ENCODE measurements at places on chromosomes 3 and 15.
A peak's percentile ranks its signal among the peaks of the same experiment; 100 is the strongest.

GRCh38 chr3:176058856-176059255 is 1138.4 kb downstream of the TBL1XR1 start:
- no peak for DNase-seq

GRCh38 chr15:58875343-58875742 is 58.1 kb downstream of the SLTM start:
- DNase-seq, result peak; percentile 5

DNA sequence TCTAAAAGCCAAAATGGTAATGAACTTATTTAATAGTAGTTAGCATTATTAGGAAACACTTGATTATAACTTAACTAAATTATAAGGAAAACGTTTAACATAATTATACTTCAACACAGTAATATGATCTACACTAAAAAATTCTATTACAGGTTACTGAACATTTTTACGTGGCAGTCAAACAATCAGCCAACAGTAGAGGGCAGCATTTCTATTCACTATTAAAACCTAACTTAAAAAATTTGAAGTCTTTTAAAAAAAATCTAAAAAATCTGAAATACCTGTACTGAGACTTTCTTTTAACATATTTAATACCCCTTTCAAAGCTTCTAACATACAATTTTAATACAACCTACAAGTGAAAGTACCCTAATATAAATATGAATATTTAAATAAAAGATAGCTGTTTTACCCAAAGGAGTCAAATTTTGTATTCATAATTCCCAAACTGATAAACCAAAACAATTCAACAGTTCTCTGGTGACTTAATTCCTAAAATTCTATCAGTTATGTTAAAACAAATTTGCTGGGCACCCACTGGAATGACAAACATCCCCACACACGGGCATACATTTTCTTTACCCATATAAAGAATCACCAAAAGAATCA is 41.5 kb downstream of the DLG1 start:
- peak; percentile 64 for DNase-seq

- no peak for DNase-seq
Measured at GRCh38 chr3:50122661-50123391, 32.3 kb upstream of the SEMA3F start.

GRCh38 chr3:46981932-46982471 is 2.5 kb downstream of the NBEAL2 start:
- DNase-seq, result no peak

GRCh38 chr3:38957296-38957695 is 94.4 kb downstream of the SCN11A start:
- no peak for DNase-seq

GRCh38 chr3:31785734-31786133 is 195.3 kb downstream of the OSBPL10 start:
- DNase-seq, result no peak

DNA sequence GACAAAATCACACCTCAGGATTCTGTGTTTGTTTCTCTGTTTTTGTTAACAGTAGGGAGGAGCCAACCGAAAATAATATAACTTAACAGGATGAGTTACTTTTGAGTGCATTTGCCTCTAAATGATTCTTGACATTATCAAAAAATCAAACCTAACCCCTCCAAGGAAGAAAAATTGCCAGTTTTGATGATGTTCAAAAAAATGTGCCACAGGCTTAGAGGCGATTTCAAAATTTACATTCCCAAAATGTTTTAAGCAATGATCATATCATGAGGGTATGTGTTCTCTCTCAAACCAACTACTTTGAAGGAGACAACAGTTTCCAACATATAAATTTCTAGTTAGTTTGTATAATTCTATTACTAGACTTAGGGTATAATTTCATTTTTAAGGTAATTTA is 6.7 kb downstream of the VGLL3 start:
- peak; percentile 38 for DNase-seq

- no peak for DNase-seq
Measured at GRCh38 chr15:91712286-91712685, 141.2 kb upstream of the SLCO3A1 start.

DNA sequence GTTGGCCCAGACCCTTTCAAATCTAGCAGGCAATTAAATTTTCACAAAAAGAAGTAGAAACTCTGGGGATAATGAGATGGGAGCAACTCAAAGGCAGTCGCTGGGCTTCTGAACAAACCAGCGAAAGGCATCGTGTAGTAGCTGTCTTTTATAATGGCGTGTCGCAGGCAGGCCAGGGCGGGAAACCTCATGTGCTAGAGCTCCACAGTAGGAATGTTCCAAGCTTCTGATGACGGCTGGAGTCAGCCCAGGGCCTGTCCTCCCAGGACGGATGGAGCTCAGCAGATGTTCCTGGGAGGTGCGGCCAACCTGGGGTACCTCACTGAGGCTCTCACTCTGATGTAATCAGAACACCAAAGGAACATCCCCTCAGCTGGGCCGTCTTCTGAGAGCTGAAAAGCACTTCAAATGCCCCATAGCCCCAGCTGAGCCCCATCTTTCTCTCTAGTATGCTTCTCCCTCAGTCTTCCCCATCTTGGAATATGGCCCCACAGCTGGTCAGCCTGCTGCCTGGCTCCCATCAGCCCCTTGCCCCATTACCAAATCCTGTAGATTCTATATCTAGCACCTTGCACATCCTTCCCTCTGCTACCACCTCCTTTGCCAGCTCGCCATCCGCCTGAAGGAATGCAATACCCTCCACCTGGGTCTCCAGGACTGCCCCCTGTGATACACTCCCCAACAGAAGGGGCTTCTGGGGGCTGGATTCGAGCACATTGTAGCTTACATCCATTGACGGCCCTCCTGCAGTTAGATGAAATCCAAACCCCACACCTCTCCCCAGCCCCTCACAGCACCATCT is 54.9 kb upstream of the ATP2B2 start:
- DNase-seq, result no peak

DNA sequence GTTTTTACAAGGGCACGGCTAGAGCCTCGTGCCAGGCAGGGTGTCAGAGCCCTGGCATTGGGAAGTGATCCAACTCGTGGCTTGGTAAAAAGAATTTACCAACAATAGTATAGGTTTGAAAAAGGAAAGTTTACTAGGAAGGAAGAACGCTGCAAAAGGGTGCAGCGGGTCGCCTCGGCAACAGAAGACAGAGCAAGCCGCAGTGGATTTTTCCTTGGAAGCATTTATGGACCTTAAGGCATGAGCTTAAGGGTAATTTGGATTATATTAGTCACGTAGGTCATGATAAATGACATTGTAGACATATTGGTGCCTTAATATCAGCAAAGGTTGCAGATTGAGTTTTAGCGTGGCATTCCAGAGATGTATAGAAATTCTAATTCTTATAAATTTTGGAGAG is 163.4 kb upstream of the PPP2R3A start:
- DNase-seq, result no peak

DNA sequence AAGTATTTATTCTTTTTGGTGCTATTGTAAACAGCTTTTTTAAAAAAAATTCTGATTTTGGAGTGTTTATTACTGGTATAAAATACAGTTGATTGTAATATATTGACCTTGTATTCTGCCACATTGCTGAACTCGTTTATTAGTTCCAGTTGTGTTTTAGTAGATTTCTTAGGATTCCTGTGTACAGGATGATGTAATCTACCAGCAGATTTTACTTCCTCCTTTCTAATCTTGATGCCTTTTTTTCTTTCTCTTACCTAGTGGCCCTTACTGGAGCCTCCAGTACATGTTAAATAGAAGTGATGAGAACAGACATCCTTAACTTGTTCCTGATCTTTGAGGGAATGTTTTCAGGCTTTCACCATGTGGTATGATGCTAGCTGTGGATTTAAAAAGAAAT is 70.4 kb upstream of the KY start:
- DNase-seq, result no peak

DNA sequence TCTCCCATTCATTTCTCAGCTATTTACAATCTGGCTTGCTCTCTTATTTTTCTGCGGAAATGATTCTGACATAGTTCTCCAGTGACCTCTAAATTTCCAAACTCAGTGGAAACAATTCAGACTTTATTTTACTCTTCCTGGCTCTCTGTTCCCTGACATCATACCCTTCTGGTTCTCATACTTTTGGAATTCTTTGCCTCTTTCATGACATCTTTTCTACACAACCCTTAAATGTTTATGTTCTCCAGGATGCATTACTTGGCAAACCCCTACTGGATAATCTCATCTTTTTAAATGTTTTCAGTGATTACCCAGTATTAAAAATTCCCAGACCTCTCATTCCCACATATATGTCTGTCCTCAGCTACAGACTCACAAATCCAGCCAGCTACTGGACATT is 23.9 kb upstream of the PLSCR4 start:
- peak; percentile 98 for DNase-seq

- no peak for DNase-seq
Measured at GRCh38 chr15:42220216-42220615, 12.1 kb upstream of the VPS39 start.

DNA sequence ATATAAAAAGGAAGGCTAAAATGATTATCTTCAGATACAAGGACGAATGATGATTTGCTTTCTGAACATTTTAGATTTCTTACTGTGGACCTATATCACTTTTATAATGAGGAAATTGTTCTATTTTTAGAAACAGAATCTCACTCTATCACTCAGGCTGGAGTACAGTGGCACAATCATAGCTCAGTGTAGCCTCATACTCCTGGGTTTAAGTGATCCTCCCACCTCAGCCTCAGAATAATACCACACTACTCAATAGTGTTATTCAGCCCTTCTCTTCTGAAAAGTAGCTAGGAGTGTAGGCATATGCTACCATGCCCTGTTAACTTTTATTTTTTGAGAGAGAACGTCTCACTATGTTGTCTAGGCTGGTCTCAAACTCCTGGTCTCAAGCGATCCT is 15.8 kb downstream of the DNAJC13 start:
- no peak for DNase-seq

GRCh38 chr3:170723241-170723640 is 137.4 kb upstream of the SLC7A14 start:
- DNase-seq, result no peak

- DNase-seq, result peak; percentile 98
Measured at GRCh38 chr15:85618956-85619491, 175.7 kb downstream of the KLHL25 start.

DNA sequence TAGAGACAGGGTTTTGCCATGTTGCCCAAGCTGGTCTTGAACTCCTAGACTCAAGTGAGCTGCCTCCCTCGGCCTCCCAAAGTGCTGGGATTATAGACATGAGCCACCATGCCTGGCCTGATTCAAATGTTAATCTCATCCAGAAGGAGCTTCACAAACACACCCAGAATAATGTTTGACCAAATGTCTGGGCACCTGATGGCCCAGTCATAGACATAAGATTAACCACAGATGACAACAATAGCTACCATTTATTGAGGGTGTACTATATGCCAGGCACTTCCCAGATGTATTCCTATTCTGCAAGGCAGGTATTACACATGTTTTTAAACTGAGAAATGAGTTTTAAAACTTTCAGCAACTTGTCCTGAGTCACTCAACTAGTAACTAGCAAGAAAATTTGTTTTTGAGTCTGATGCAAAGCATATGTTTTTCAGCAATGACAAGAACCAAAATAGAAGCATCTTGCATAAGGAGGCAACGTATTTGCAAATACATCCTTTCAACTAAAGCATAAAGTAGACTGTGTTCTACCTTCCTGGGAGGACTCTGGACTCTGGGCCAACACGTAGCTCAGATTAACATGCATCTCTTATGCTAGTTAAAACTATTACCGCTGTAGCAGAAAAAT is 8.1 kb upstream of the SPG21 start:
- no peak for DNase-seq

- DNase-seq, result no peak
Measured at GRCh38 chr15:99931703-99932603, 198.7 kb upstream of the LYSMD4 start.

DNA sequence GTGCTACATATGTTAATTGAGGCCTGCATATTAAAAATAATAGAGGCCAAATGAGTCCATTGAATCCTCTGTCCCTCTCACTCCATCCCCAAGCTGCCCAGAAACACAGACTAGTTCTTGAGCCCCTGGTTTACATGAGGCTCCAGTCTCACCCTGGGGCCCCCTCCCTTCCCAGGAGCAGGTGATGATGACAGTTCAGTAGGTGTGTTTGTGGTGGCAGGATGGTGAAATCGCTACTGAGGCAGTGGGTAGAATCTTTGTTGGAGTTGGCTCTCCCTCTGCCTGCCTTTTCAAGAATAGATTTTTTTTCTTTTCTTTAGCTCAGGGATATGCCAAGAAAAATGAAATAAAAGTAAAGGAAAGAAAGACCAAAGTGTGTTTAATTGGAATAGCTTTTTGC is 288.7 kb downstream of the EPHB1 start:
- DNase-seq, result no peak

DNA sequence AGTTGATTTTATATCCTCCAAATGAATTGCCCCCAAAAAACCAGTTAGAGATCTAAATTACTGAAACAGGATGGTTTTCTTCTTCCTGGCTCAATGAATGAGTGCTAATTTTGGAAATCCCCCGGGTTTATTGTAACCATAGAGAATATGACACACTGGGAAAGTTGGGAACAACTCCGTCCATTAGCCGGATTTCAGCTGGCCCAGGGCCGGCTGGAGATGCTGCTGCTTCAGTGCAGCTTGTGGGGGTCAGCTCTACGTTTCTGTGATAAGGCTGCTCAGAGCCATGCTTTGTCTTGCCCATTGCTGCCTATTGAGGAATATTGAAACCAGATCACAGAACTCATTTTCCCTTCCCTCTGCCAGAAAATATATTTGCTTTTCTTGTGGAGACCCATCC is 20.3 kb downstream of the GYG1 start:
- no peak for DNase-seq

- DNase-seq, result no peak
Measured at GRCh38 chr3:76576201-76576600, 463.7 kb upstream of the ROBO2 start.

- no peak for DNase-seq
Measured at GRCh38 chr3:128573707-128574162, 76.9 kb downstream of the RPN1 start.

DNA sequence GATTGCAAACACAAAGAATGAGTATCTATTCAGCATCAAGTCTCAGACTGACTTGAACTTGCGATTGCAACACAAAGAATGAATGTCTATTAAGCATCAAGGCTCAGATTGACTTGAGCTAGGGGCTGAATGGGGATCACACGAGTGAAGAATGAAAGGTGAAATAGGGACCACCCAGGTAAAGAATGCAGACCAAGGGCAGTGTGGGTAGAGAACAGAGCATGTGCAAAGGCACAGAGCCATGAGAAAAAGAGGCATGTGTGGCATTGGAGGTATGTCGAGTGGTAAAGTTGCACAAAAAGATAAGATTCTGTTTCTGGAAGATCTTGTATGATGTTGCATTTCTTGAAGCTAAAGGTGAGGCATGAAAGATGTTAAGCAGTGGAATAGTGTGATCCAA is 119.4 kb upstream of the GPR149 start:
- DNase-seq, result no peak

- DNase-seq, result no peak
Measured at GRCh38 chr3:194497799-194498575, 11.2 kb upstream of the ATP13A3 start.

DNA sequence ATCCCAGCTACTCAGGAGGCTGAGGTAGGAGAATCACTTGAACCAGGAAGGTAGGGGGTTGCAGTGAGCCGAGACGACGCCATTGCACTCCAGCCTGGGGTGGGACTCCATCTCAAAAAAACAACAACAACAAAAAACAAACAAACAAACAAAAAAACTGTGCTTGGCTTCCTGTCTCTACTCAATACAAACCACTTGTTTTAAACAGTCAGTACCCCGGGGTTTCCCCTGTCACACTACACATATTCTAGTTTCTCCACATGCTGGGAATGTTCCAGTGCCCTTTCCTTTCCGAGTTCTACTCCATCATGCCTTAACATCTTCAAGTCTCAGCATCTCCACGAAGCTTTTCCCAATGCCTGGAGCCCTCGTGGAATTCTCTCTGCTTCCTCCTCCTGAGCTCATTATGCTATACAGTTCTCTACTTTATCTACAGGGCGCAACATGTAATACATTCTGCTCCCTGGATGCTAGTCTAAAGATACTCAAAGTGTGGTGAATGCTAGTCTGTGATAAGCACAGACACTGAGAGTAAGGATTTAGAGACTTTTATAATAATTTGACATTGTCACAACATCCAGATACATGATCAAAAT is 7.8 kb downstream of the EMC3 start:
- DNase-seq, result no peak

All from IMR-90 (cell line).